NCI-H1417 treated with DMSO at 0.1 percent for 48 hours (cell line): ENCODE measurements at places on chromosomes 13 and 19.

GRCh38 chr13:93847162-93847561 is 620.6 kb downstream of the GPC6 start:
- DNase-seq = no peak

DNA sequence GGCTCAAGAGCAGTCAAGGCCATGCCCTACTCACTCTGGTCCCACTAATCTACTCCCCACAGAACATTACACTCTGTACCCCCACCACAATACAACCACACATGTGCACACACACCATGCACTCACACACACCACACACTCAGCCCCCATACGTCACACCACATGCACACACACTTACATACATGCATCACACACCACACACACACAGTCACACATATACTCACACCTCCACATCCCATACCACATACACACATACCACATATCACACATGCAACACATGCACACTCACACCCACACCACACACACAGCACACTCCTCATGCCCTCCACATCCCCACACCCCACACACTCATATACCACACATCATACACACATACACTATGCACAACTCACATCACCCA is 67.6 kb downstream of the RASL11A start:
- DNase-seq = no peak

- DNase-seq = no peak
These were observed 28.7 kb upstream of the FAM216B start for GRCh38 chr13:42752731-42753130.

DNA sequence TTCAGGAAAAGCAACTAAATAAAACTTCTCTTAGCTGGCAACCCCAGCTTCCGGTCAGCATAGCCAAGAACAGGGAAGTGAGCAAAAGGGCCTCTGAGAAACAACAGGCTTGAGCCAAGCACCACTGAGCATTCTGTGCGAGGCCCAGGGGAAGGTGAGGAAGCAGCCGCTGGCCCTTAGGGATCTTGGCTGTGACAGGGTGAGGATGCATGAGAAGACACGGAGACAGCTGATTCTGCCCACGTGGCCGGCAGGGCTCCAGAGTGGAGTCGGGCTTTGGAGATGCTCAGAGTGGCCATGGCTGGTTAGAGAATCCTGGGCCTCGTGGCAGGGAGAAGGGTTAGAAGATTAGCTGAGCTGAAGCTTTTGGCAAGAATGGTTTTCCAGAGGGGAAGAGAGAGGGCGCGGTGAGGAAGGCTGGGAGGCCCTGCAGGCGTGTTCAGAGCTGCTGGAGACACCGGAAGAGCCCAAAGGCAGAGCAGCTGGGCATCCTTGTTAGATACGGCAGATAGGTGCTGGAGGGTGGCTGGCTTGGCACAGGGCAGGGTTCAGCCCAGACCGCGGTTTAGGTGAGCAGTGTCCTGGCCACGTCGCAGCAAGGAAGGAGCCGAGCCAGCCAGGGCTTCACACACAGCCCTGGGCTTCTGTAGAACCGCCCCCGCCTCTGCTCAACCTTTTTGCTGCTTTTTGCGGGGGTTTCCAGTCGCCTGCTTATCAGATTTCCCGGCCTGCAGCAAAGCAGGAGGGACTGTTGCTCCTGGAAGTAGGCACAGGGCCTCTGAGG is 17.3 kb downstream of the UPF1 start:
- DNase-seq = no peak

GRCh38 chr13:76620036-76620435 is 266.2 kb downstream of the KCTD12 start:
- DNase-seq = no peak

GRCh38 chr19:45251452-45252354 is 632 bp downstream of the MARK4 start:
- DNase-seq = no peak

- DNase-seq = no peak
These were observed 8.9 kb upstream of the ZNF527 start for GRCh38 chr19:37361994-37362393.

DNA sequence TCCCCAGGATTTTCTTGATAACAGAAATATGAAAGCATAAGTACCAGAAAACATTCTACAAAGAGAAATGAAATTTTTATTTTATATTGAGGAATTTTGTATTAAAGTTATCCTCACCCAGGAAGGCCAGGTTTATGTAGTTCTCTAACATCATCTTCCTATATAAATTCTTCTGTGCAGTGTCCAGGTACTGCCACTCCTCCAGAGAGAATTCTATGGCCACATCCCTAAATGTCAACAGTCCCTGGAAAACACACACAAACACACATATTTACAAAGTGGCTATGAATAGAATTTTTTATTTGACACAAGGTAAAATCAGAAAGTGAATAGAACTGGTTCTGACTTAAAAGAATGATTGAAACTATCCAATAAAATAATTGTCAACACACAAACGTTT is 110.5 kb upstream of the ZNF91 start:
- DNase-seq = no peak

- DNase-seq = no peak
These were observed 5.4 kb upstream of the ZNF414 start for GRCh38 chr19:8519388-8519787.

GRCh38 chr19:677201-677600 is 1.0 kb downstream of the FSTL3 start:
- DNase-seq = no peak

- DNase-seq = no peak
These were observed 422.1 kb downstream of the FGF9 start for GRCh38 chr13:22092791-22093560.

DNA sequence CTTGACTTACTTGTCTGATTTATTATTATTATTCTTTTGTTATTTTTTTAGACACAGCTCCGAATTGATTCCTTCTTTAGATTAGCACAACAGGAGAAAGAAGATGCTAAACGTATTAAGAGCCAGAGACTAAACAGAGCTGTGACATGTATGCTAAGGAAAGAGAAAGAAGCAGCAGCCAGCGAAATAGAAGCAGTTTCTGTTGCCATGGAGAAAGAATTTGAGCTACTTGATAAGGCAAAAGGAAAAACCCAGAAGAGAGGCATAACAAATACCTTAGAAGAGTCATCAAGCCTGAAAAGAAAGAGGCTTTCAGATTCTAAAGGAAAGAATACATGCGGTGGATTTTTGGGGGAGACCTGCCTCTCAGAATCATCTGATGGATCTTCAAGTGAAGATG is 29.4 kb downstream of the ERCC5 start:
- DNase-seq = no peak

GRCh38 chr19:38234615-38235014 is 10.6 kb upstream of the DPF1 start:
- DNase-seq = no peak

GRCh38 chr19:13037161-13037560 is 41.9 kb downstream of the NFIX start:
- no peak for DNase-seq

DNA sequence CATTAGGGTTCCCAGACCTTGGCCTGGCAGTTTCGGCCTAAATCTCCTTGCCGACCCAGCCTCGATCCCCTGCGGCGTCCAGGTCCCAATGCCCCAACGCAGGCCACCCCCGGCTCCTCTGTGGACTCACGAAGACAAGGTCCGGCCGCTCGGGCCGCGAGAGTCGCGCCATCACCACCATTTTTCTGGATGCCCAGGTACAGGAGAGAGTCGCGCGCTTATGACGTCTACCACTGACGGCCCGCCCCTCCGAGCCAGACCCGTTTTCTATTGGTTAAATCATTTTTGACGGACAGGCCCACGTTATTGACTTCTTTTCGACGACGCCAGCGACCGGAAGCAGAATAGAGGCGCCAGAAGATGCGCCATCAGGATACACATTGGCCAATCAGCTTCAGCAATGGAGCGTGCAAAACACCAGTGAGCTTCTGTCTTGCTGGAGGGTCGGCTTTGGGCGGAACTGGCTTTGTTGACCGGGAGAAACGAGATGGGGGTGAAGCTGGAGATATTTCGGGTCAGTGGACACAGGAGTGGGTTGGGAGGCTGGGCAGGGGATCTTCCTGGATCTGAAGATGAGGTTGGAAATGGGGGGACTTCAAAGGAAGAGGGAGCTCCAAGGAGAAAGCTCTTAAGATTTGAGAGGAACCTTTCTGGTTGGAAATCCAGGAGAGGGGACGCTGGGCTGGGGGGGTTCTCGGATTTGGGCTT is at the start of the genes PET100 and XAB2:
PET100 (plus strand) TSS at position 447 of the 708 bp plus-strand sequence; CDS start at position 488, 41 bp downstream.
XAB2 (minus strand) TSS at position 199 of the 708 bp plus-strand sequence; CDS start at position 181, 18 bp downstream.
- DNase-seq = peak; percentile 96

DNA sequence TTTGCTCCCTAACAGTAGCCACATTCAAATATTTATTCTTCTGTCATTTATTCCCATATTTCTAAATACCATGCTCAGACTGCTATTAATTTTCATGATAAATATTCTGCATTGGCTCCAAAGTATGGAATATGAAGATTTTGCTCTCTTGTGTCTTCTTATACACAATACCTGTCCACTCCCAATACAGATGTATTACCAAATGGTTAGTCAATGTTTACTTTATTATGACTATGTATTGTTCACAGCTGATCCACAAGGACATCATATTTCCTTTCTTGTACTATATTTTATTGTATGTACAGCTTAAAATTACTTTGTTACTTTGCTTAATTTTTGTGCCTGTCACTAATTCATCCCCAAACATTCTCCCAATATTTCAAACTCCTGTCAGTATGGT is 322.3 kb downstream of the OXGR1 start:
- no peak for DNase-seq

DNA sequence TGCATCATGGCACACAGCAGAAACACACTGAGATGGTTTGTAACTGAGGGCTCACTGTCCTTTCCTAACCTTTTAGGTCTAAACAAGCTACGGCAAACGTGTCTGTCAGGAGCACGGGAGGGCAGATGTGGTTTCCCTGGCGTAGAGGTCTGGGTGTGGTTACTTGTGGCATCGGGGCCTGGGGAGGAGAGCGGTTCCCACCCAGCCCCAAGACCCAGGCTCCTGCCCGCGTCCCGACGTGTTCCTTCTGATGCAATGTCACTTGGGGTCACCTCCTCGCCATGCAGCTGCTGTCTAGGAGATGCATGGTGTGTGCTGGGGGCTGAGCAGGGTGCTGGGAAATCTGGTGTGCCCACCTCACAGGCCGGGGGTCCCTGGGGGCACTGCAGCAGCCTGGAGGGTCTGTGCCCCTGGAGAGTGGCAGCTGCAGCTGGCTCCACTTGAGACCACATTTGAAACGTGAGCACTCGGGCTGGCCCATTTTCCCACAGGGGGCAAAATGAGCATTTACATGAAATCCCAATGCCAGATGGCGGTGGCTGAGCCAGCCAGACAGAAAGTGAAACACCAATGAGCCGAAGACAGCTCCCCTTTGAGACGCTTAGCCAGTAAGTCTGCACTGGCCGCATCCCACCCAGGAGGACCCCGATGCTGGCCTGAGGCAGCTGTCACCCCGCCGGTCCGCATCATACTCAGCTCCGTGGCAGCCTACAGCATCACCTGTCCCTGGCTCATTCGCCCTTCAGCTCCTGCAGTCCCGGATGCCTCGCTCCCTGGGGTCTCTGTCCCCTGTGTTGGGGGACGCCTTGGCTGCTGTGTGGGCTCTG is 22.3 kb upstream of the MYDGF start:
- DNase-seq = no peak

- no peak for DNase-seq
These were observed 32.2 kb upstream of the ZNF766 start for GRCh38 chr19:52237197-52237596.

DNA sequence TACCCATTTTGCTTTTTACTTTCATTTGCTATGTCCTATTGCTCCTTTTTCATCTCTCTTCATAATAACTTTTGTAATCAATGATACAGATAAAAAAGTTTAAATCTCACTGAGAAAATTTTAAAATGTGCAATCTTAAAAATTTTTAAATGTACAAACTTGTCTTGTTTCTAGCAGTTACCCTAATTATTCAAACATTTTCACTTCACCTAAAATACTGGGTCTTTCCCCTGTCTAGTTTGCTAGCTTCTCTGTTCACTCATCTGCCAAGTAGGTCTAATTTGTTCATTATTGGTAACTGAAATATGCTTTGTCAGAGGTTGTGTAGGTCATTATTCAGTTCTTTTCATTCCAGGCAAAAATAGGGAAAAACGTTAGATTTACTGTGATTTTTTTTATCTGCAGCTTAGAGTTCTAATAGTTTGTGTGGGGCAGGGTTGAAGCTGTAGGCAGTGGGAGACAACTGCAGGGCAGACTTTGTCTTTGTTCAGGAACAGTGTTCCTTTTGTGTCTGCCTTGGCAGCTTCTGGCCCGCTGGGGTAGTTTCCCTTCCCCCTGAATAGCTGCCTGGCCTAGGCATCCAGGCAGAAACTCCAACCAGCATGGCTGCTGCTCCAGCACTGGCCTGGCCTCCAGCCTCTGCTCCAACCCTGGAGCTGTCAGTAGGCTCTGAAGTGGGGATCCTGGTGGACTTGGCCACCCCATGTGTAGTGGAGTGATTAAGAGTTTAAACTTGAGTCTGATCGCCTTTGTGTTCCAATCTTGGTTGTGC is 48.5 kb downstream of the WDFY2 start:
- DNase-seq = no peak

- DNase-seq = no peak
These were observed 23.2 kb downstream of the C3 start for GRCh38 chr19:6697291-6697690.

GRCh38 chr13:94708031-94708859 is 4.1 kb downstream of the SOX21 start:
- no peak for DNase-seq

- DNase-seq = no peak
These were observed 1191.1 kb upstream of the MIR17HG start for GRCh38 chr13:90156390-90156789.

GRCh38 chr19:41641879-41642485 is 15.1 kb upstream of the CEACAM4 start:
- peak; percentile 1 for DNase-seq

- DNase-seq = no peak
These were observed 56.4 kb downstream of the KLF12 start for GRCh38 chr13:74077792-74078191.

DNA sequence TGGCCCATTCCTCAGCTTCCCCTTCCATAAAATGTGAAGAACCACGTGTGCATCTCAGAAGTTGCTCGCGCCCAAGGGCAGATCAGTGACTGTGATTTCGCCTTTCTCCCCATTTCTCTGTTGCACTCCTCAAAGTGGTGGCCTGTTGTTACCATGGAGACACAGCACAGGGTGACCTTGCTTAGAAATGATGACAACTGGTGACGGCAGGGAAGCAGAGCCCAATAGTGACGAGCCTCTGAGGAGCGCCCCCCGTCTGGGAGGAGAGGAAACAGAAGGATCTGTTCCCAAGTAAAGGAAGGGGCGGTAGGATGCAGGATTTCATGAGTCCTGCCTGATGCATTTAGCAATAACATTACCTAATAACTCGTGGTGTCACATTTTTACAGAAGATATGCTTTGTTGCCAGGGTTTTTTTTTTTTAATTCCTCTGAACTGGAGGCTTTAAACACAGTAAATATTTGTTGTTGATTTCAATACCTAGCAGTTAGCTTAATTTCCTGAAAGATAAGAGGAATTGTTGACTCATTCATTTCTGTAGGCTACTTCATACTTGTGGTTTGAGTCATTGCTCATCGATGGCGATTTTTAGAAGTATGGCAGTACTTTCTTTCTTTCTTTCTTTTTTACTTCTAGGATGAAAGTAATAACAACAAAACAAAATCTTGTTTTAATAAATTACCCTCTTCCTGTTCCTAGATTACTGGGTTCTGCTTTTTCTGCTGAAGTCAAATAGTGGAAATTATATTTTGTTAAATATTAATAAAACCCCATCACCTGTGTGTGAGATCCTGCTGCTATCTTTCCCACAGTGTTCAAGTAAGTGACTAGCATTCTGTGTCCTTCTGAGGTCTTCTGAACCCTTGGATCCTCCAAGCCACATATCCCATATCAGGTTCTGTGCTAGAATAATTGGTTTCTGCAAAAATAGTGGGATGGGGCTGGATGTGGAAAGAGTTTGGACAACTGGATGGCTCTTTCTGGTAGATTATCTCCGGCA is 36.0 kb downstream of the MBNL2 start:
- DNase-seq = no peak
